ENCODE measurements at places on chromosomes 2 and 18.

- no peak for DNase-seq
These were observed 28.5 kb upstream of the AQP4 start for GRCh38 chr18:26893996-26894395.

GRCh38 chr2:88159955-88160415 lies 10.2 kb upstream of the THNSL2 start:
- DNase-seq, result peak; percentile 37

DNA sequence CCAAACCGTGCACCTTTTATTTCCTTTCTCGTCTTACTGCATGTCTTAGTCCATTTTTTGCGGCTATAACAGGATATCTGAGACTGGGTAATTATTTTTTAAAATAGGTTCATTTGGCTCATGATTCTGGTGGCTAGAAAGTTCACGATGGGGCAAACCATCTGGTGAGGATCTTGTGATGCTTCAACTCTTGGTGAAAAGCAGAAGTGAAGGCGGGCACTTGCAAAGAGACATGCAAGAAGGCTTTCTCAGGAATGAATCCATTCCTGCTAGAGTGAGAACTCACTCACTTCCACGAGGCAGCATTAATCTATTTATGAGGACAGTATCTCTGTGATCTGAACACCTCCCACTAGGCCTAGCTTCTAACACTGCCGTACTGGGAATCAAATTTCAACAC lies 327.1 kb upstream of the RBMS1 start:
- DNase-seq, result no peak

DNA sequence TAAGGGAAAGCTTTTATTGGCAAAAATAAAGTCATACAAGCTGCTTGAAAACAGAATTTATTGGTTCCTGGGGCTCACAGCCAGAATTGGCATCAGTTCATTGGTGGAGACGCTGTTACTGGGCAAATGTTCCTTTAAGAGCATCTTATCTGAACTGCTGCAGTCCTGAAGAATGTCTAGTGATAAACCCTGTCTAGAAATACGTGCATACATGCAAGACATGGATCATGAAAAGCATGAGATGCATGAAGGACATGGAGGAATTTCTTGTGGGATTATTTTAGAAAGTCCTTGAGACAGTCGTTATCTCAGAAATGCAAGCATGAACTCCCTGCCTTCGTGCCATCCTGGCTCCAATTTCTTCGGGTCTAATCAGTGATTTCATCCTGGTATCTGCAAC lies 32.5 kb upstream of the FHOD3 start:
- no peak for DNase-seq

DNA sequence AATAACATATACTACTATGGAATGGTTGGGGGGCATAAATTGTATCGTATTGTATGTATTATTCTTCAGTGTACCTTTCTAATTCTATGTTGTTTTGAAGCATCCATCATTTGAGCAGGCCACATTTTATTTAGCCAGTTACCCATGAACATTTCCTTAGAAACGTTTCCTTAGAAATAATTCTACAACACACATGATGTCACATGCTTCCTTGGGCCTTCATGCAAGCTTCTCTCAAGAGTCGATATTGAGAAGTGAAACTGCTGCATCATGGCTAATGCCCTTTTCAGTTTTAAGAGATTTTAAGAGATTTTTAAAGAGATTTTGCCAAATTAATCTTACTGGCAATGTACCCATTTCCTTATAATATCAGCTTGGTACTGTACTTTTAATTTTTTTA lies 63.9 kb downstream of the ALPK2 start:
- DNase-seq, result no peak

GRCh38 chr2:102138331-102138730 lies 4.2 kb upstream of the IL1R1 start:
- DNase-seq, result no peak

DNA sequence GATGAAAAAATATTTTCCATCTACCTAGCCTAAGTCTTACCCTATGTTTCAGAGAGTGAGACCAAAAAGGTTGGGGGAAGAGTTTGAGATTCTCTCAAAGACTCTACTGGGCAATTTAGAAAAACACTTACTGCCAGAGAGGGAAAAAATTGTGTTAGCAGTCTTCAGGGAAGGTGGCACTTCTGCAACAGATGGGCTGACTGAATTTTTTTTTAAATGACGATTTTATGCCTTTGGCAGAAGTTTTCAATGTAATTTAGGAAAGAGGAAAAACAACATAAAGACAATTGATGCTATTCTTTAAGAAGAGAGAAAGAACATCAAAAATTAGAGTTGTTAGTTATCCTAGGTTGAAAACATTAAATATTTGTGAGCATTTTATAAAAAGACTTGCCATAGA lies 1894.5 kb upstream of the PIK3C3 start:
- no peak for DNase-seq

- DNase-seq, result no peak
These were observed 106.7 kb downstream of the MEIS1 start for GRCh38 chr2:66541646-66542045.

DNA sequence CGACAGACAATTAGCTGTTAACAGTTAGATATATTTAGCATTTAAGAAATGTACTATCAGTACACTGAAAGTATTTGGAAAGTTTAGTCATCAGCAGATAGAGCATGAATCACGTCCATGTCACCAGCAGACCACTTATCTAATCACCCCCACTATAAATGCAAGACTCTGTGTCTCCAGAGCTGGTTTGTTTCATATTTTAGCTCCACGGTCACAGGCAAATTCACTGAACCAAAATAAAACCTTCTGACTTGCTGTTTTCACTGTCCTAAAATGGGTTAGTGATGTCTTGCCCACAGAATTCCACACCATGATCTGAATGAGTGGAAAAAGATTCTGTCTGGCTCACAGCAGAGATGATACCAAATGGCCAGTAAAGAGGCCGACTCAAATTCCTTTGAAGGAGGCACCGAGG lies 64.9 kb downstream of the CDH2 start:
- no peak for DNase-seq

GRCh38 chr18:9643549-9643948 lies 29.2 kb upstream of the PPP4R1 start:
- no peak for DNase-seq

GRCh38 chr18:78777992-78778391 lies 201.6 kb upstream of the SALL3 start:
- no peak for DNase-seq

DNA sequence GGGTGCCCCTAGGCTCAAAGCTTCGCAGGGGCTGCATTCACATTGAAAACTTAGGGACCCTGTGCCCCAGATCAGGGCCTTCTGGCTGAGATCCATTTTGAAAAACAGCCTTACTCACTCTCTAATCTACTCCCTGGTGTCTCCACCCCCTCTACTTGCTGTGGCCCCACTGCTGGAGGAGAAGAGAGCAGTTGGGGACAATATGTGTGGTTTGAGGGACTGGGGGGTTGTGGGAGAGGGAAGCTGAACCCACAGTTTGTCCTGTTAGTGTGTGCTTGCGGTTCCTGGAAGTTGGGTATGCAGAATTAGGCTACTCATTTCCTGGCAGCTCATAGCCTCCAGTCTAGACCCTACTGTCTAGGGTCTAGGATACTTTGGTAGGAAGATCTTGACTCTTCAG lies 211.4 kb downstream of the PRKCE start:
- DNase-seq, result no peak

DNA sequence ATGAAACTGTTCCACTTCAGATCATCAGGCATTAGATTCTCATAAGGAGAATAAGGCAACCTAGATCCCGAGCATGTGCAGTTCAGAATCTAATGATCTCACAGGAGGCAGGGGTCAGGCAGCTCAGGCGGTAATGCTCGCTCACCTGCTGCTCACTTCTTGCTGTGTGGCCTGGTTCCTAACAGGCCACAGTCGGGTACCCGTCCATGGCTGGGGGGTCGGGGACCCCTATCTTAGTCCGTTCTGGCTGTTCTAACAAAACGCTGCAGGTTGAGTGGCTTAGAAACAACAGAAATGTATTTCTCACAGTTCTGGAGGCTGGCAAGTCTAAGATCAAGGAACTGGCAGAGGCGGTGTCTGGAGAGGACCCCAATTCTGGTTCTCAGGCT lies 79.2 kb downstream of the ASB1 start:
- no peak for DNase-seq

GRCh38 chr18:78753240-78753639 lies 226.4 kb upstream of the SALL3 start:
- DNase-seq, result no peak

DNA sequence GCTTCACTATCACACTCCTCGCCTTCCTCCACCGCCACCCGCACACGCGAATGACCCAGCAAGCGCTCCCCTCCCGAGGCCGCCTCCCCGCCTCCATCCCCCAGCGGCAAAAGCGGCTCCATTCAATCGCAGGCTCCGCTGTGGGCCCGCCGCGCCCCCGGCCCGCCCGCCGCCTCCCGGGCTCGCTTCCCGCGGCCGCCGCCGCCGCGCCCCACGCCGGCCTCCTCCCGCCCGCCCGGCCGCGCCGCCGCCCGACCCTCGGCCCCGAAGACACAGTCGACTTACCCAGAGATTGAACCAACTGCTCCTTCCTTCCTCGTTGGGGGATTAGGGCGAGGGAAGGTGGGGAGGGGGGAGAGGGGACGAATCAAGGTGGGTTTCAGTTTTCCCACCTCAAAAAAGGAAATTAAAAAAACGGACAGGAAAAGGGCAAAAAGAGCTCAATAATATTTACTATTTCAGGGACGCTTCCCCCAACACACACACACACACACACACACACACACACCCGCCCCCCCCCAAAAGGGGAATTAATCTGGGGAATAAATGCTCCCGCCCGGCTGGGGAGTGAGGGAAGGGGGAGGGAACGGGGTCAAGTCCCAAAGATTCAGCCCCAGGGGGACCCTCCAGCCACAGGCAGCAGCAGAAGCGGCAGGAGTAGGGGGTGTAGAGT lies 743 bp downstream of the XPO1 start:
- DNase-seq, result no peak

GRCh38 chr2:147711031-147711430 lies 133.8 kb upstream of the ACVR2A start:
- no peak for DNase-seq

- DNase-seq, result no peak
These were observed 5.5 kb downstream of the CYB5A start for GRCh38 chr18:74286106-74286855.

GRCh38 chr2:239313776-239314175 lies 87.0 kb downstream of the HDAC4 start:
- DNase-seq, result no peak

GRCh38 chr18:21943456-21943855 lies 202.9 kb downstream of the MIB1 start:
- no peak for DNase-seq

GRCh38 chr2:20198001-20198400 lies 26.9 kb downstream of the SDC1 start:
- no peak for DNase-seq

- DNase-seq, result no peak
These were observed 34.7 kb upstream of the DLX1 start for GRCh38 chr2:172050479-172051125.

DNA sequence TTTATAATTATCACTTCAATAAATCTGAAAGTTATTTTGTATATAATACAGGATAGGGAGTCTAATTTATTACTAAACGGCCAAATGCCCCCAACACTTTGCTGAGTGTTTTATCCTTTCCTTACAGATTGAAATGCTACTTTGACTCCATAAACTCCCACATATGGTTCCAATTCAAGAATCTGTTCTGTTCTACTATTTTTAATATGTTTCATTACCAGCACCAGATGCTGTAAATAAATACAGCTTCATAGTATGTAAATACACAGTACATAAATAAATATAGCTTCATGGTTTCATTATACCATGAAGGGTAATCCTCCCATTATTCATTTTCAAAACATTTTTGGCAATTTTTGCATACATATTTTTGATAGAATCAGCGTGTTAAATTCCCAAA lies 34.0 kb upstream of the MREG start:
- no peak for DNase-seq

GRCh38 chr2:66526180-66526579 lies 91.3 kb downstream of the MEIS1 start:
- no peak for DNase-seq

DNA sequence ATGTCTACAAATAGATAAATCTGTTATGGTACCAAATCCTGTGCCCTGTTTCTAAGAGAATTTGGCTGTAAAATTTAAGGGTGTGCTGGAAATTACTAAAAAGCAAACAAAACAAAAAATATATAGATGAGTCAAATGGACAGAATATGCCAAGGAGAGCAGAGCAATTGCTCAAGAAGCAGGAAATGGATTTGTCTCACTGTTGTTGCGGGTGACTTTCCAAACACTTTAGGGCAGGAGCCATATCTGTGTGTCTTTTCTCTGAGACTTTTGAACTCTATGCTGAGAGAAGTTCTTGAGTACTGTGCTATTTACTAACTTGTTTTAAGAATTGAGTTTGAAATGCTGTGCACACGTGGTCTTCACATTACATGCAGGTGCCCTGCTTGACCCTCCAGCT lies 221.7 kb downstream of the PHLPP1 start:
- no peak for DNase-seq

DNA sequence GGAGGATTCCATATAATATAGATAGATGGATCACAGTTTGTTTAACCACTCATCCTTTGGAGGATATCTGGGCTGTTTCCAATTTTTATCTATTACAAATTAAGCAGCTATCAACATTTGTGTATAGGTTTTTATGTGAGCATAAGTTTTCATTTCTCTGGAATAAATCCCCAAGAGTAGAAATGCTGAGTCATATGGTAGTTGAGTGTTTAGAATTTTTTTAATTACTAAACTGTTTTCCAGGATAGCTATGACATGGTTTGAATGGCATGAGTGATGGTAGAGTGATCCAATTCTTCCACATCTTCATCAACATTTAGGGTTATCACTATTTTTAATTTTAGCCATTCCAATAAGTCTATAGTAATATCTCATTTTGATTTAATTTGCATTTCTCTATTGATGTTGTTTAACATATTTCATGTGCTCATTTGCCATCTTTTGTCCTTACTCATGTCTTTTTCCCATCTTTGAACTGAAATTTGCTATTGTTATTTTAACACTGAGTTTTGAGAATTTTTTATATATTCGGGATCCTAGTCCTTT lies 31.4 kb downstream of the ABCB11 start:
- DNase-seq, result no peak

DNA sequence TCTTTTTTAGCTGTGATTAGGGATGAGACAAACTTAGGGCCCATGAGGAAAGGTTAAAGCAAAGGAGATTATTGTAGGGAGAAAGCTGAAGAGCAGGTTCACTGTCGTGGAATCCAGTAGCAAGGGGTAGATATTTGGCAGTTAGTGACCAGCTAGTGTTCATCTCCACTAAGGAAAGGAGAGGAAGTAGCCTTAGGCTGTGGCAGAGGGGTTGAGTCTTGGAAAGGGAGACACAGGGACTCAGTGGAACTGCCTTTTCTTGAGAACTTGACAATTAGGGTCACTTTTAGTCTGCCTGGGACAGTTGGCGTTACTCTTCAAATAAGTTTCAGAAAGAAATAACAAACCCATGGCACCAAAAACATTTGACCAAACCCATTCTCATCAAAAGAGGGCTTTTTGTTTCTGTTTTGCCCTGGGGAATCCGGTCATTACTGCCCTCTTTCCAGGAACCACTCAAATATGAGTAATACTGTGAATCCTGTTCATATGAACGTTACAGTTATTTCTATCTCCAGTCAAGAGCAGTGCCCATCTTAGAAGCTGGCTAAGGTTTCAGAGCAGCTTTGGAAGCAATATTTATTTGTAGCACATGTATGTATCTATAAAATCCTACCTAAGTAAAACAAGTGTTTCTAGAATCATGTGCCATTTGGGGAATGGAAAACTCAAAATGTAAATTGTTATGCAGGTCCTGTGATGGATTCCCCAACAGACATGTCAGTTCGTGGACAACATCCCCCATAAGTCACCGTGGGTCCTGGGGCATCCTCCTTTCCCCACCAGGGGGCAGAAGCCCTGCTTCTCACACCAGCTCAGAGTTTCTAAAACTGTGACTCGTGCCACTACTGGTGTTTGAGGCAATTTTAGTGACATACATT lies 77.3 kb upstream of the PHLPP1 start:
- DNase-seq, result peak; percentile 17
